Vagina (tissue), 2 donors: ENCODE measurements at places on chromosomes 13 and 19. TPM values are rescaled to one million over a fixed set of nuclear protein-coding genes. Genes with fewer than 3 reads are reported as not detected.

- H3K4me1 ChIP-seq: no peaks in the 10 kb centered on the region
- no peak for DNase-seq
- H3K27me3 ChIP-seq: no peaks in the 10 kb centered on the region
- no peaks in the 10 kb centered on the region for H3K36me3 ChIP-seq
- H3K27ac ChIP-seq: no peak overlapping the region
Measured at GRCh38 chr19:7456964-7457541, 31.8 kb downstream of the PEX11G start.

DNA sequence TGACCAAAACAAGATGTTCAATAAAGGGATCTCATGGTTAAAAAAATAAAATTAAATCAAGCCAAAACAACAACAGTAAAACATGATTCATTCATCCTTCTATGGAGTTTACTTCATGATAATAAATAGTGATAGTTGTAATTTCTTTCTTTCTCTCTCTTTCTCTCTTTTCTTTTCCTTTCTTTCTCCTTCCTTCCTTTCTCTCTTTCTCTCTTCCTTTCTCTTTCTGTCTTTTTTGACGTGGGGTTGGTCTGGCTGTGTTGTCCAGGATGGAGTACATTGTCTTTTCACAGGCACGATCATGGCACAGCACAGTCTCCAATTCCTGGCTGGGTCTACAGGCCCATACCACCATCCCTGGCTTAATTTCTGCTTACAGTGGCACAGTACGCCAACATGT is 29.1 kb upstream of the PCCA start:
- no peak overlapping the region for H3K4me3 ChIP-seq
- no peaks in the 10 kb centered on the region for H3K4me1 ChIP-seq
- no peak for DNase-seq

The FPR3 gene
- 4.2 TPM for total RNA-seq

DNA sequence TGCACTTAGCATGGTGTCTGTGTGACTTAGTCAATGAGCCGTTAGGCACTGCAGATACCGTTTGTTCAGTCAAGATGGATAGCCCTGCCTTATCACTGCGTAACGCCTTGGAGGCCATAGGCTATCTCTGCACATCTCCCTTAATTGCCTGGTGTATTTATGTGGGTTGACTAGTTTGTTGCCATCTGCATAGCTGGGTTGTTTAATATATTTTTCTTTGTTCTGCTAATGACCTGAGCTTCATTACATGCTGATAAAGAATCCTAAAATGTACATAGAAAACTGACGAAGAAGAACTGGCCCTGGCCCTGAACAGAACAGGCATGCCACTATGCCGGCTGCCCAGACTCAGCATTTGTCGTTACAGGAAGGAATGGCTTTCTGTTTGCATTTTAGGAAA is 297.8 kb downstream of the SHISA2 start:
- no peak overlapping the region for H3K4me3 ChIP-seq
- no peaks in the 10 kb centered on the region for H3K27me3 ChIP-seq
- no peak for DNase-seq
- no peak overlapping the region for H3K27ac ChIP-seq
- peaks cover 11% of the 10 kb centered on the region for H3K4me1 ChIP-seq

- no peaks in the 10 kb centered on the region for H3K36me3 ChIP-seq
- H3K4me1 ChIP-seq: peaks cover 21% of the 10 kb centered on the region
- DNase-seq: no peak
- peak overlapping the region; percentile 65 for H3K4me3 ChIP-seq
- H3K27me3 ChIP-seq: no peaks in the 10 kb centered on the region
Measured at GRCh38 chr19:18118420-18119012, 20.9 kb downstream of the MAST3 start.

- no peaks in the 10 kb centered on the region for H3K27me3 ChIP-seq
- peak overlapping the region; percentile 76 for H3K4me3 ChIP-seq
- DNase-seq: no peak
Measured at GRCh38 chr19:36972571-36972970, 56.4 kb downstream of the ZNF568 start.

DNA sequence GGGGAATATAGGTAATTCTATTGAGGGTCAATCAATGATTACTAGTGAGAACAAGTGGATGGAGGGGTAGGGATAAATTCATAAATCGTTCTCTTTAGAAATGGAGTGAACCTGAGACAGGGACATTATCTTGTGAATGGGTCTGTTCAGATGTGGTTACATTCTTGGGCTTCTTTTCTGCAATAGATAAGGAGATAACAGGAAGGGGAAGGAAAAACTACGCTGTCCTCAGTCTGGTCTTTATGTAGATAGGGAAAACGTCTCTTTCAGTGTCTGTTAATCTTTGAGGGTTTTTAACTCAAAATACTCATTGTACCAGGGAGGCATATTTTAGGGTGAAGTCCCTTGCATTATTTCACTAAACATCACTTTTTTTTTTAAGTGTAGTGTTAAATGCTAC is 266.7 kb upstream of the MAB21L1 start:
- DNase-seq: no peak
- H3K4me3 ChIP-seq: no peak overlapping the region
- no peaks in the 10 kb centered on the region for H3K27me3 ChIP-seq
- no peak overlapping the region for H3K27ac ChIP-seq

DNA sequence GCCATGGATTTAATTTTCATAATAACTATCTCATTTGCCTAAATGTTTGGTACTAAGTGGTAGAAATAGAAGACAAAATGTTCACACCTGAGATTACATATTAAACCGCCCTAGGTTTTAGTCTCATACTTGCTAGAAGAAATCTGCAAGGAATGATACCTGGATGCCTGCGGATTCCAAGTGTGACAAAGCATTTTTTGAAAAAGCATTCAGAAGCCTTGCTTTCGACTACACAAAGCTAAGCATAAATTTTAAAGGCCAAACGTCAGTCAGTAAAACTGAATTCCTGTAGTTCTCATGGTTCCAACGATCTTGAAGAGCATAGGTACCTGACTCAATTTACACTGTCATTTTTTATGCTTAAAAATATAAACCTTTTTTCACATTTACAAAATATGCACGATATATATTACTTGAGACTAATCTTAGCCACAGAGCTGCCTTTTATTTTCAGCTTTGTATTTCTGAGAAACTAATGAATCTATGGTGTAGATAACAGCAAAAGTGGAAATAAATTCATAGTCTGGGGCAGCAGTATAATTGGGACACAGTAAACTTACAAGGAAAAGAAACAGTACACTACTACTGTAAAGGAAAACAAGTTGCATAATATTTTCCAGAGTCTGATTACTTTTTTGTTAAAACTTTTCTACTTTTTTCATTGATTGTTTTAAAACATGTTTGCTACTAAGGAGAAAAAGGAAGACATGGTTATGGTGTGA is 1.2 kb upstream of the LRRC63 start:
- H3K4me3 ChIP-seq: no peak overlapping the region
- H3K36me3 ChIP-seq: no peaks in the 10 kb centered on the region
- no peak overlapping the region for H3K27ac ChIP-seq
- DNase-seq: no peak

- H3K4me3 ChIP-seq: no peak overlapping the region
- no peak for DNase-seq
- H3K27ac ChIP-seq: no peak overlapping the region
- H3K36me3 ChIP-seq: no peaks in the 10 kb centered on the region
- no peaks in the 10 kb centered on the region for H3K4me1 ChIP-seq
Measured at GRCh38 chr19:366205-366783, 21.7 kb upstream of the MIER2 start.

DNA sequence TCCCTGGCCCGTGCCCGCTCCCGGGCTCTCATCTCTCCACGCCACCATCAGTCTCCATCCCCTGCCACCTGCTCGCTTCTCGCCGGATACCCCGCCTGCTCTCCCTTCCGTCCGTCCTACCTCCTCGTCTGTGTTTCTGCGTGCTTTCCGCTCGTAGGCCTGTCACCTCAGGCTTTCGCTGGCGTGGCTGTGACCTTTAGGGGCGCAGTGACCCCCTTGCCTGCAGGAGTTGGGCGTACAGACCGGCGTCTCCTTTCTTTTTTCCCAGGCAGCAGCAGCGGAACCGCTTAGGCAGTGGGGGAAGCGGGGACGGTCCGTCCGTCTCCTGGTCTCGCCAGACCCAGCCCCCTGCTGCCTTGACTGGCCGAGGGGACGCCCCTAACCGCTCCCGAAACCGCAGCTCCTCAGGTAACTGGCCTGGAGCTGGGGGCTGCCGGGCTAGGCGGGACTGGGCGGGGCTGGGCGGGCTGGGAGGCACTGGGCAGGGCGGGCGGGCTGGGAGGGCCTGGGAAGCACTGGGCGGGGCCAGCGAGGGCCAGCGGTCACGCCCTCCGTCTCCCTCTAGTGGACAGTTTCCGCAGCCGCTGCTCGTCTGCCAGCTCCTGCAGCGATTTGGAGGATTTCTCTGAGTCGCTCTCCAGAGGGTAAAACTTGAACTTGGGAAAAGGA is 6.3 kb downstream of the PGLYRP1 start:
- peaks cover 23% of the 10 kb centered on the region for H3K4me1 ChIP-seq
- no peaks in the 10 kb centered on the region for H3K36me3 ChIP-seq
- peak overlapping the region; percentile 67 for H3K4me3 ChIP-seq
- H3K27ac ChIP-seq: peak overlapping the region; percentile 23
- no peak for DNase-seq
- H3K27me3 ChIP-seq: no peaks in the 10 kb centered on the region

DNA sequence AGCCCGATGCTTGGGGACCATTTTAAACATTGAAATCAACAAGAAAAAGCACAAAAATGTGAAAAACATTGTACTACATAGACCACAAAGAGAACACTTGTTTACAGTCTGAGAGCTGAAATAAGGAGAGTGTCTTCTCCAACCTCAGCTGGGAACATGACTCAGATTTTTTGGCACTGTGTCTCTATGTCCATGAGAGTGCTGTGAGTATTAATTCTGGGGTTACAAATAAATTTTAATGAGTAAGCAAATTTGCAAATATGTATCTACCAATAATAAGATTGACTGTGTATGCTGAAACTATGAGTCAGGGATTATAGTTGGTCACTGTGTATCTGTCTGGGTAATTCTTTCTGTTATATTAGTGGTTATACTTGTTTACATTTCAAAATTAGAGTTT is 174.0 kb downstream of the DCT start:
- no peak for DNase-seq
- no peaks in the 10 kb centered on the region for H3K36me3 ChIP-seq
- no peaks in the 10 kb centered on the region for H3K4me1 ChIP-seq
- no peaks in the 10 kb centered on the region for H3K27me3 ChIP-seq
- no peak overlapping the region for H3K27ac ChIP-seq

DNA sequence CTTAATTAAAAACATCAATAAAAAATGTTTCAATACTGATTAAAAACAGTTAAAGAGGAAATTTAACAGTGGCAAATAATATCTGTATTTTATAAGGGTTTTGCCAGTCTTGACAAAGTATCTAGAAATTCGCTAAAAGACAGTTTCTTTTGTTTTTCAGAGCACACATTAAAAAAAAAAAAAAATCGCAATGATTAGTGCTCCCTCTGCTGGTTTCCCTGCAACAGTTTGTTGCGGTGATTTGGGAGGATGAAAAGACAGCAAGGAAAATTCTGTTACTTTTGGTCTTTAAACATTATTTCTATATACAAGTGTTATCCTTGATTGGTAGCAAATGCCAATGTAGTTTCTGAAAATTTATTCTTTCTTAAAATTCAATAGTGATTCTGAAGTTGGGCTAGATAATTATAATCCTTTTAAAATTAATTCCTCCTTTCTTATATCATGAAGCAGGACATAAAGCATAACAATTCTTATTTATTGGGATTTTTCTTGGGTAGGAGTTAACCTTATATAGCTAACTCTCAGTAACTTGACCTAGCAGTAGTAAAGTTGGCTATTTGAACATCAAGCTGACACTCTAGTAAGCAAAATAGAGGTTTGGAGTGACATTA is 23.1 kb upstream of the SPRY2 start:
- no peak overlapping the region for H3K4me3 ChIP-seq
- DNase-seq: no peak
- no peak overlapping the region for H3K27ac ChIP-seq
- H3K4me1 ChIP-seq: peaks cover 7% of the 10 kb centered on the region

The PTGER1 gene
- not detected for total RNA-seq

- H3K36me3 ChIP-seq: no peaks in the 10 kb centered on the region
- no peak for DNase-seq
- H3K27me3 ChIP-seq: no peaks in the 10 kb centered on the region
- peak overlapping the region; percentile 80 for H3K27ac ChIP-seq
- H3K4me1 ChIP-seq: peaks cover 33% of the 10 kb centered on the region
Measured at GRCh38 chr19:3443840-3444694, 36.3 kb downstream of the SMIM24 start.

DNA sequence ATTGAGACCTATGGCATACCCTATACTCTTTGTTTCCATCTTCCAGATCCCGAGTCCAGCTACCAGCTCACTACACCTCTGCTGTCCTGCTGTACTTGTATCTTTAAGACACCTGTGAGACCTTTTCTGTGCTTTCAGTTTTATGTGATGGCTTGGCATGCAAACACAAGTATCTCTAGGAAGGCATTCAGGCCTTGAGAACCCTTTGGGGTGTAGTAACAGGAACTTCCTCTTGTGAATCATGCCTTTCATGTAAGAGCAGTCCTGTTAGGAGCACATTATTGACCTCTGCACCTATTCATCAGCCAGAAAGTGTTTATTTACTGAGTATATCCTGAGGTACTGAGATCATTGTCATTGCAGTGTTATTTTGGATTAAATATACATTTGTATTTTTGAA is 87.0 kb upstream of the HTR2A start:
- no peaks in the 10 kb centered on the region for H3K36me3 ChIP-seq
- DNase-seq: no peak
- H3K4me3 ChIP-seq: no peak overlapping the region
- no peaks in the 10 kb centered on the region for H3K4me1 ChIP-seq
- H3K27me3 ChIP-seq: no peaks in the 10 kb centered on the region
- H3K27ac ChIP-seq: no peak overlapping the region

DNA sequence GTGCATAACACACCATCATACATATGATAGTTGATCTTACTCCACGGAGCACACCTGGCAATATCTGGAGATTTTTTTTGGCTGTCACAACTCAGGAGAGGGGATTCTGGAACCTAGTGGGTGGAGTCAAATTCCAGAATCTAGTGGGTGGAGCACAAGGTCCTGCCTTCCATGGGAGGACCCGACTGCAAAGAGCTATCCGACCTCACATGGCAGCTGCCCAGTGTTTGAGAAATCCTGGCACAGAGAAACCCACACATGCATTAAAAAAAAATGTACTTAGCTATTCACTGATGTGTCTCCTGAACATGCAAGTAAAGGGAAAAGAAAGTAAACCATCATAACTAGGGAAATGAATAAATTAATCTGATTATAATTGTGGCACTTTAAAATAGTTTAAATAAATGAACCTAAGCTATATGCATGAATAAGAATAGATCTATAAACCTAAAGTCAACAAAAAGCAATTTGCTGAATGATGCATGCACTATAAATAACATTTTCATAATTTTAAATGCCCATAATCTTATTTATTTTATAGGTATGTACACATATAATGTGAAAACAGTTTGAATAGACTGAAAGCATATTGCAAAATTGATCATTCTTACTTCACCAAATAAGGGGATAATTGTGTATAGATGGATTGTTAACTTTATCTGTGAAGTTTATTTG is 300.3 kb downstream of the MYO16 start:
- H3K36me3 ChIP-seq: no peaks in the 10 kb centered on the region
- no peak overlapping the region for H3K4me3 ChIP-seq
- H3K27me3 ChIP-seq: no peaks in the 10 kb centered on the region
- no peak for DNase-seq
- H3K27ac ChIP-seq: no peak overlapping the region
